Cerebellum (tissue), 4 donors: ENCODE measurements at places on chromosomes 3 and 15.

- DNase-seq = no peak
Measured at GRCh38 chr15:99963976-99964375, 230.7 kb upstream of the LYSMD4 start.

- DNase-seq = no peak
Measured at GRCh38 chr3:141012571-141012970, 38.6 kb upstream of the SPSB4 start.

DNA sequence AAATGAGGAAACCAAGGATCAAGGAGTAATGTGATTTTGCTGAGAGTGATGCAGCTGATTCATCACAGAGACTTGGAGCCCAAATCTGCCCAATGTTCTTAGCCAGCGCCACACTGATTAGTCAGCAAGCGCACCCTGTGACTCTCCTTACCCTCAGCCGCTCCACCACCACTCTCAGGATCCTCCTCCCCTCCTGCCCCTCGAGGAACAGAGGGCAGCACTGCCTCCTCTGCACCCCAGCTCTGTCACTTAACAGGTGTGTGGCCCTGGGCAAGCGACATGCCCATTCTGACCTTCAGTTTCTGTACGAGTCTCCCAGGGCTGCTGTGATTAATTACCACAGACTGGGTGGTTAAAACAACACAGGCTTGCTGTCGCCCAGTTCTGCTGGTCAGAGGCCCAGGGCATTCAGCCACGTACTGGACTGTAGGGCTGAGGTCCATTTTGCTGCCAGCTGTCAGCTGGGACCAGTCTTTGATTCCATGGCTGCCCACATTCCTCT is 36.1 kb upstream of the HRH1 start:
- no peak for DNase-seq

- no peak for DNase-seq
Measured at GRCh38 chr3:29871087-29871486, 590.2 kb downstream of the RBMS3 start.

GRCh38 chr3:78799681-78800080 is 968.1 kb downstream of the ROBO1 start:
- no peak for DNase-seq

GRCh38 chr3:42061713-42062380 is 29.3 kb upstream of the TRAK1 start:
- DNase-seq = peak; percentile 47

DNA sequence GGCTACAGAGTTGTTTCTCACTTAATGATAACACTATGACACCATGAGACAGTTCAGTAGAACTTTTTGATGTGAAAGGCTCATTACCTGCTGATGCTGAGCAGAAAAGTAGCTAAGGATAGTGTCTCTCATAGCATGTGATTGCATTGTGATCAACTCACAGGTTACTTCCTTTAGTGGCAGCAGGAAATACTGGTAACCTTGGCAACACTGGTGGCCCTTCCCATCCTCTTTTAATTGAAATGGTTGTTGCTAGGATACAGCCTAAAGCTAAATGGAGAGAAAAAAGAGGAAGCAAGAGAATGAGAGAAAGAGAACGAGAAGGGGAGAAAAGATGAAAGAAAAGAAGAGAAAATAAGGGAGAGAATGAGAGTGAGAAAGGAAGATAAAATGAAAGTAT is 204.7 kb upstream of the GAP43 start:
- DNase-seq = no peak

- DNase-seq = no peak
Measured at GRCh38 chr3:66889750-66890494, 108.2 kb upstream of the KBTBD8 start.

DNA sequence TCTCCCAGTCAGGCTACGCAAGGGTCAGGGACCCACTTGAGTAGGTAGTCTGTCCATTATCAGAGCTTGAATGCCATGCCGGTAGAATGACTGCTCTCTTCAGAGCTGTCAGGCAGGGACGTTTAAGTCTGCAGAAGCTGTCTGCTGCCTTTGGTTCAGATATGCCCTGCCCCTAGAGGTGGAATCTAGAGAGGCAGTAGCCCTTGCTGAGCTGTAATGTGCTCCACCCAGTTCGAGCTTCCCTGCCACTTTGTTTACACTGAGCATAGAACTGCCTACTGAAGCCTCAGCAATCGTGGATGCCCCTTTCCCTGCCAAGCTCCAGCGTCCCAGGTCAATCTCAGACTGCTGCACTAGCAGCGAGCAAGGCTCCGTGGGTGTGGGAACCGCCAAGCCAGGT is 57.5 kb upstream of the SETMAR start:
- DNase-seq = no peak

GRCh38 chr15:84608707-84609284 is 8.0 kb downstream of the ZSCAN2 start:
- no peak for DNase-seq

GRCh38 chr15:85280203-85280602 is 100.2 kb upstream of the AKAP13 start:
- DNase-seq = no peak

DNA sequence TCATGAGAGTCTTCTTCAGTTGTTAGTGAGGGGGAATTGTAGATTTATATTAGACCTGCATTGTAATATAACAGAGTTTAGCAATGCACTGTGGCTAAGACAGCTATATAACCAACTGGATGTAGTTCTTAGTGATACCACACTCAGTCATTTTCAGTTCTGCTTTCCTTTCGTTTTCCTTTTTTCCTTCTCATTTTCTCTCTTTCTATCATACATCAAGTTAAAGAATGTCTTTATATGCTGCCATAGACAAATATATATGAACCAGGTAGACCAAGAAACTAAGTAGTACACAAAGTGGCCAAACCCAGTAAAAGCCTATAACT is 43.7 kb upstream of the CD47 start:
- no peak for DNase-seq

DNA sequence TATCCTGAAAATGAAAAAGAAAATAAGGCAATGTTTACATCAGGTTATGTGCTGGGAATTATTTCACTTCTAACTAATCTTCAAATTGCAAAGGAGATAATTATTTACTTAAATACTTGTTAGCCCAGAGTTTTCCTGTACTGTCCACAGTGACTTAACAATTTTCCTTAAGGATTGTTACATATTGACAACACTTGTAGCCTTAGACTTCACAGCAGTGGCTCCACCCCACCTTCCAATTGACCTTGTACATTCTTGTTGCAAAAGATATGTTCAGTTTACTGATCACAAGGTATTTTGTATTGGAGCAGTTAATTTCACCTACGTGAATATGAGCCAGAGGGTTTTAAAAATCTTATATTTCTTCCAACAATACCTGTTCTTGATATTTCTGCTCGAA is 376.9 kb downstream of the CNTN6 start:
- DNase-seq = no peak

DNA sequence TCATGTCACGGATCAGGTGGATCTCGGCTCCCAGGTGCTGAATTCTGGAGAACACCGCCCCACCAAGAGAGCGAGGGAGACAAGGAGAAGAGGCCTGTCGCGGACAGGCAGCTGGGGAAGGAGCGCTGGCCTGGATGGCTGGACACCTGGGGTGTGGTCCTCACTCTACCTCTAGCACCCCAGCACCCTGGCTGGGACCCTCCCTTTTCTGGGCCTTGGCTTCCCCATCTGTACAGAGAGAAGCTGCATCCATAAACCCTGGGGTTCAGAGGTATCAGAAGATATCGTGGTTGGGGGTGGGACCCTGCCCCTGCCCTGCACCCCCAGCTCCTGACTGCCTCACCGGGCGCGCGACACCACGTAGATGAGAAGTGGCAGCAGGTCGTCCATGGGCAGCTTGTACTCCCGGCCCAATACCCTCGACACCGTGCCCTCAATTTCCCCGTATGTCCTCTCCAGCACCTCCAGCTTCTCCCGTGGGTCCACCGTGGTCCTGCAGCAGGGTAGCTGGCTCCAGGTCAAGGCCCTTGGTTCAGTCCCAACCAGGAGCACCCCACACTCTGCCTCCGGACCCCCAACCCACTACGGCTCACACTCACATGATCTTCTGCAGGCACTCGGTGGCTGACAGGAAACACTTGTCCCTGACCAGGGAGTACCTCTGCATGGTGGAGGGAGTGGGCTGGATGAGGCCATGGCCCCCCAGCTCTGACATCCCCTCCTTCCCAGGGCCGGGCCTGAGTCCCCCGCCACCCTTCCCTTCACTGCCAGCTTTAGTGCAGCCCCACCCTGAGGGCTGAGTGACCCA is 21.7 kb downstream of the ALS2CL start:
- DNase-seq = no peak

- no peak for DNase-seq
Measured at GRCh38 chr15:33655488-33655887, 312.8 kb upstream of the CHRM5 start.

GRCh38 chr3:192884777-192885773 is 32.6 kb downstream of the MB21D2 start:
- DNase-seq = no peak

DNA sequence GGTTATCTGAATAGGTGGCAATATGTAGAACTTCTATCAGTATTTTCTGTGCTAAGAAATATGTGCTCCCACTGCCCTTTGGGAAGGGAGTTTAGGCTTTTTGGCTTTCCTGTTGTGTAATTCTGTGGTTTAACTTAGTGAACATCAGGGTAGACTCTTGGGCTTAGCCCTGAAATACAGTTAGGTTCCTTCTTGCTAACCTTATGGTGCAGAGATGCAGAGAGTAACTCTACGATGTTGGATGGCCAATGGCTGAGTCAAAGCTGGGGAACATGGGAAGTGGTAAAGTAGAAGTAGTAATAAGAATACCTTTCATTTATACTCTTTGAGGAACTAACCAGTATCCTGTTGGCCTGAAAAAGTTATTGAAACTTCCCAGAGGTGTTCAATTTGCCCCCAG is 80.8 kb upstream of the IL12A start:
- no peak for DNase-seq

DNA sequence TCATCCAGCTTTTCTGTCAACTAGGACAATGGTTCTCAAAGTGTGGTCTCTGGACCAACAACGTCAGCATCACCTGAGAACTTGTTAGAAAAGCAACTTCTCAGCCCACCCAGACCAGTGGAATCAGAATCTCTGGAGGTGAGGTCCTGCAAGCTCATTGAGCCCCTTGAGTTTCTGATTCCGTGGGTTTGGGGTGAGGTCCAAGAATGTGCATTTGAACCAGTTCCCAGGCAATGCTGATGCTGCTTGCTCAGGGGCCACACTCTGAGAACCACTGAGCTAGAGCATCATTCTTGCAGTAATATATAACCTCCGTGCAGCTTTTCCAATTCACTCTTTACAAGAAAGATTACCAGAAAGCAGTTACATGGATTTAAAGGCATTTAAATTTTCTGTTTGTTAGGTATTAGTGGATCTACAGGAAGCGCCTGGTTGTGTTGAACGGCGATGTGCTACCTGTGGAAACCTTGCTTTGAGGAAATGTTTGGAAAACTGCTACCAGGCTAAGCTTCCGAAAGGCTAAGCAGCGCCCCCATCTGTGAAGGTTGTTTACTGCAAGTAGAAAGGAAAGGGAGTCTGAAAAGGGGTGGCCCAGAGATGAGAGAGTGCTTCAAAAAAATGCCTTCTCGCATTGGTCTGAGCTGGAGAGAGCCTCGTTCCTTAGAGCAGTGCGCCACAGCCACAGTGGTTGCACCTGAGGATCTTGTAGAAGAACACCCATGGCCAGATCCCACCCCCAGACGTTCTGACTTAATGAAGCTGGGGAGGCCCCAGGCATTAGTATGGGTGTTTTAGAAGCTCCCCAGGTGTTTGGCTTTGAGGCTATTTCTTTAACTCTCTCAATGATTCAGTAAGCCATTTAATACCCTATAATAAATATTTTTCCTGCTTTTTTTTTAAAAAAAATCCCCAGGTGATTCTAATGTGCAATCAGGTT is 50.0 kb downstream of the RLBP1 start:
- DNase-seq = peak; percentile 45

- DNase-seq = no peak
Measured at GRCh38 chr3:32481791-32482631, 20.6 kb downstream of the CMTM6 start.

DNA sequence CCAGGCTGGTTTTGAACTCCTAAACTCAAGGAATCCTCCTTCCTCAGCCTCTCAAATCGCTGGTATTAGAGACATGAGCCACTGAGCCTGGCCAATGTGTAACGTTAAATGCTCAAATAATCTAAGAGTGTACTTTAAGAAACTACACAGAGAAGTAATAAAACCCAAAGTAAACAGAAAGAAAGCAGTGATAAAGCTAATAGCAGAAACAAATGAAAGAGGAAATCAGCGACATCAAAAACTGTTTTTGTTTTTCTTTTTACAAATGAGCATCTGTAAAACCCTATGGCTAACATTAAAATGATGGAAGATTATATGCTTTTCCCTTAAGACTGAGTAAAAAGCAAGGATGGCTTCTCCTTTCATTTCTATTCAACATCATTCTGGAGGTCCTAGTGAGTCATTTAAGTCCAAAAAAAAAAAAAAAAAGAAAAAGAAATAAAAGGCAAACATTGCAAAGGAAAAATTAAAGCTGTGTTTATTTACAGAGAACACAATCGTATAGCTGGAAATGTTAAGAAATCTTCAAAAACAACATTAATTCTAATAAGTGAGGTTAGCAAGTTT is 36.8 kb upstream of the FNDC3B start:
- DNase-seq = no peak

DNA sequence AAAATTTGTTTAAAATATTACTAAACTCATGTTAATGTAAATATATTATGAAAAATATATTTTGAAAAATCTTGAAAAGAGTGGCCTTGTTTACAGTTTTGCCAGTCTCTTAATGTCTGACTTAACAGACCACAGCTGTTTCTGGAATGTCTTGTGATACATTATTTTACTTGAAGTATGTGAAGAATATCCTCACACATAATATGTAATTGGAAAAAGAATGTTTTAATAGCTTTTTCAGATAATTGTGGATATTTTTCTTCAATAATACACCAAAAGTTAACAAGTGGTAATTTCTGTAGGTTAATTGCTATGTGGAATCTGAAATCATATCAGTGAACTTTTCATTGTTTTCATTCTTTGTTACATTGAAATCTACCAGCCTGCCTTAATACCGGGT is 101.3 kb downstream of the UBE2E2 start:
- DNase-seq = no peak

GRCh38 chr15:26736502-26737248 is 36.2 kb downstream of the GABRB3 start:
- no peak for DNase-seq

DNA sequence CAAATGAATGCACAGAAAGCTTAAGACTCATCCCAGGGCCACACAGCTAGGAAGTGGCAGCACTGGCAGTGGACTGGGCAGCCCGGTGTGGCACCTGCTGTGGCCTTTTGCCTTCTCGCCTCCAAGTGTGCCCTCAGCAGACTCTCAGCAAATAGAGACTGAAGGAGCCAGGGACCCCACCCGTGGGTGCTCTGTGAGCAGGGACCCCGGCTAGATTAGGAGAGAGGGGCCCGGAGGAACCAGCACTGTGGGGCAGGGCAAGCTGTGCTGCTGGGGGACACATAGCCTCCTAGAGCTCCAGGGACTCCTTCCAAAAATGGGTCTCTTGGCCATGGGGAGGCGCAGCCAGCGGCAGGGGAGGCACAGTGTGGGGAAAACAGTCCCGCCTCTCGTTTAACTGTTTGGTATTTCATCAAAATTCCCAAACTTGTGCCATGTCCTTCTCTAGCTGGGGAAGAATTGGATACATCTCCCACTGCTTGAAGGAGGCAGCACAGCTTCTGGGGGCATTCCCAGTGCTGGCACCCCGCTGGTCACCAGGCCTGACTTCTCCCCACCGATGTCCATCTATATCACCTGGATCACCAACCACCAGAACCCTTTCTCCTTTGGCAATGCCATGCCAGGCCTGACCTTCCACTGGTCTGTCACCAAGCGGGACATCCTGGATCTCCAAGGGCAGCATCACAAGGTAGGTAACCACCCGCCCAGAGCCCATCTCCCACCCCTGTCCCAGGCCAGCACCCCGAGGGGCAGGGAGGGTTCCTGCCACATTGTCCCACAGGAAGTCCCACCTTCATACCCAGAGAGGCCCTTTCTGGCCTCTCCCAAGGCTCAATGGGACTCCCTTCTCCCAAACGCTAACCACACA is 12.0 kb upstream of the TXNRD3 start:
- DNase-seq = no peak

- DNase-seq = no peak
Measured at GRCh38 chr15:82726816-82727215, 17.1 kb upstream of the AP3B2 start.
